Left hindlimb (tissue), 1 donor: ENCODE measurements at places on chromosomes 4 and X.

DNA sequence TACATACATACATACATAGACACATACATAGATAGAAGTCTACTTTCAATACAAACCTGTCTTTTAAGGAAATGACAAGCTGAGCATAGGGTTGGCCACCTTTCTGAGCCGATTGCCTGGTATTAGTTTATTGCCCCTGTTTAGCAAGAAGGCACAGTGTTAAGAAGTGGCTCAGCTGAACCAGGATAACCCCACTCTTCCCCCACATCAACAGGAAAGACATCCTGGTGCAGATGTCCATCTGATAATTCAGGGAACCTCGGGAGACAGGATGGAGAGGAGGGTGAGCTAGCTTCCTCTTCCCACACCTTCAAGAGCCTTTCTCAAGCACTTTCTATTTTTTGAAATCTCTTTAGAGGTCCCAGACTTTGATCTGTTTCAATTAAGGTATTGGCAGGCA lies 52.3 kb downstream of the PKD2 start:
- no peak for DNase-seq

DNA sequence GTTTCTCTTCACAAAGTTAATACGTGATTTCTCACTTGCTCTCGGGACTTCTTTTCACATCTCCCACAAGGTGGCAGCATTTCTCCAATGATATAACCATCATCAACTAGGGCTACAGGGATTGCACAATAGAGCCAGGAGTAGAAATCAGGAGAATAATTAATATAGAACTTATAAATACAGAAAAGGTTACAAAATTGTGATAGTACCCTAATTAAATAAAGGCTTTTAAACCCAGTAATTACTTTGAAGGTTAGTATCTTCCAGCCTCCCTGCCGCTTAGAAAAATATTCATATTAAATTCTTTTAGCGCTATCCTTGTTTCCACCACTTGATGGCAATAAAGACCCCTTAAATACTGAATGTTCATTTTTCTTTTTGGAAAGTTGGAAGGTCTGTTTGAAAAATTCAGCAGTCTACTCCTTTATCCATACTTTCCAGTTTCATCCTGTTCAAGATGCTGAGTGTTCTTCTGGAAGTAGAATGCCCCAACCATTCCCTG lies 65.8 kb downstream of the RASGEF1B start:
- DNase-seq: no peak

GRCh38 chr4:125115941-125116340 lies 198.8 kb upstream of the FAT4 start:
- no peak for DNase-seq

DNA sequence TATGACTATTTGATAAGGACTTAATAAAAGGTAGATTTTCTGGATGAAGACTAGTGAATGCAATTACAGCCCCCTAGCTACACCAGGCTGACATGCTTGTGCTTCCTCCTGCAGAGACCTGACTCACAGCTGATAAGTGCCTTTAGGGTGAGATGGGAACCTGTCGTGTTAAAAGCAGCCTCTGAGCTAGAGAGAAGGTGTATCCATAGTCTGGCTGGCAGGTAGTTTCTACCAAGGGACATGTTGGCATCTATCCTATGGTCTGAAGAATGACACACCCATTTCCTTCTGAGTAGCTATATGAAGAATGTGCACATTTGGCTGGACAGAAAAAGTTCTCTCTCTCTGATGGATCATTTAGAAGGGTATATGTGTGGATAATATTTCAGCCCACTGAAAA lies 64.1 kb downstream of the PARM1 start:
- DNase-seq: no peak

- DNase-seq: no peak
These were observed 51.5 kb downstream of the TMEM165 start for GRCh38 chr4:55447108-55447708.
